ENCODE measurements at places on chromosomes 4 and X.

GRCh38 chr4:128380306-128380705, 92.7 kb upstream of the PGRMC2 start:
- no peak for DNase-seq

DNA sequence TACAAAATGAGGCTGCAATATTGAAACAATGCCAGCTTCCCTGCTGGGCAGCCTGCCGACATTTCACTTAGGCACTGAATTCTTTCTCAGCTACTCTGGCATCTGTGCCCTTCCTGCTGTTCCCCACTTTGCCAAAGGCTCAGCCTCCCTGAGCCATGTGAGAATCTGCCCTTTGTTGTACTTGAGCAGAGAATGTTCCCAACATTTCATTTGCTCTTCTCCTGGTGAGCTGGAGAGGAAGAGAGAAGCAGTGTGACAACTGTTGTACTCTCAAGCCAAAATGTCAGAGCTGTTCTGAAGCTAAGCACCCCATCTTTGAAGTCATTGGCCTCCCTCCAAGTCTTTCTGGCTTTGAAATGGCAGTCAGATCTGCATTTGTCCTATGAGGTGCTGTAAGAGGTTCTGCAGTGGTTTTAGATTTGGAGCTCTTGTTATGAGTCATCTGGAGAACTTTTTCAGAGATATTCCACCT, 32.5 kb downstream of the LANCL3 start:
- no peak for DNase-seq

DNA sequence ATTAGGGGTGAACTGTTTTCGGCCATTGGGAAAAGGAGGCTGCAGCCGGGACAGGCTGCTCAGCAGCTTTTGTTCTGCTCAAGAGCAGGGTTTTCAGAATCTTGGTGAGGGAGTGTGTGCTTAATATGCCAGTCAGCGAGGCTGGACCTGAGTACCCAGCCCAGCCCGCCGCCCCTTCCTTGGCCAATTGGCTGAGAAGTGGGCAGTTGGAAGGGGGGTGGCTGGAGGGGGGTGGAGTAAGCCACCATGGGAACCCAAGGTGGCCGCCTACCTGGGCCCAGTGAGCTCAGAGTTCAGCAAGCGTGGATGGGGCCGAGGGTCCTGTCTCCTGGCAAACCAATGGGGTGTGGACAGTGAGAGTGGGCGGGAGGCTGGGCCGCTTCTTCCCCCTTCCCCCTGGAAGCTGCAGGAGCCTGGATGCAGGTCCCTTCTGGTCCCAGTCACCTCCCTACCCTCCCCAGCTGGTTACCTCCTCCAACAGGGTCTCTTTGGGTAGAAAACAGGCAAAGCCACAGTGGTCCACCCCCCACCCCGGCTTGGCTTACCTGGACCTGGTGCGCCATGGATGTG, 52.5 kb downstream of the SORCS2 start:
- no peak for DNase-seq

DNA sequence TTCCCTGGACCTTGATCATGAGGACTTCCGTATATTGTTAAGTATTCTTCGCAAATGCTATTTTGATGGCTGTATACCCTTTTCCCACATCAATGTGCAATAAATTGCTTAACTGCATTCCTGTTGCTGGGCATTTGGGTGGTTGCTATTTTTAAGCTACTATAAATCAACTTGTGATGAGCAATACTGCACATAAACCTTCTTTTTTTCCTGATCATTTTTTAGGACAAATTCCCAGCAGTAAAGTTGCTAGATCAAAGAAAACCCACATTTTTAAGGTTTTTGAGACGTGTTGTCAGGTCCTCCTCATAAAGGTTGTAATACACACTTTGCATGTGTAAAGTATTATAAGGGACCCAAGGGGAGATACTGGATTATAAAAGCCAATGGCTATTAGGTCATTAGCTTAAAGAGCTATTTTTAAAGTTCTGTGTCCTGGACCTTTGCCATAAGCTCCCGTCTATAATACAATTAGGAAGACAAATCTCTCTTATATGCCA, 35.6 kb downstream of the LIMCH1 start:
- peak; percentile 5 for DNase-seq

- DNase-seq, result no peak
Observed at GRCh38 chrX:103417370-103417769, 41.0 kb downstream of the BEX3 start.

- no peak for DNase-seq
Observed at GRCh38 chr4:129145222-129145730, 49.3 kb downstream of the C4orf33 start.

- no peak for DNase-seq
Observed at GRCh38 chrX:150363561-150364346, 637 bp downstream of the MAMLD1 start.

DNA sequence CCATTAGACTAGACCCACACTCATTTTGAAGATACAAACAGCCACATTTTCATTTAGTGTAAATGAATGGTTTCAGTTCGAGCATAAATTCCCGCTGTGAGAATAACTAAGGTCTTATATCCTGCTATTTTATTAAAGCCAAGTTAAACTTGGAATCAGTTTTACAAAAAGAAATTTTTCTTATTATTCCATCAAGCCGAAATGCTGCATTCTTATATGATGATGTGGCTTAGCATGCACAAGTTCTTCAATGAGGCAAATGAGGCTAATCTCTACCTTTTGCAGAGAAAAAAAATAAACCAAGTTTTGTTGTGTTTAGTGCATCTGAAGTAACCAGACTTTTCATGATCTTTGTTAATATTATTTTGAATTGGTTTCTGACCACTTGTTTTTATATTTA, 953.9 kb upstream of the PCDH10 start:
- no peak for DNase-seq

GRCh38 chr4:4395849-4396627, 9.1 kb downstream of the NSG1 start:
- no peak for DNase-seq

DNA sequence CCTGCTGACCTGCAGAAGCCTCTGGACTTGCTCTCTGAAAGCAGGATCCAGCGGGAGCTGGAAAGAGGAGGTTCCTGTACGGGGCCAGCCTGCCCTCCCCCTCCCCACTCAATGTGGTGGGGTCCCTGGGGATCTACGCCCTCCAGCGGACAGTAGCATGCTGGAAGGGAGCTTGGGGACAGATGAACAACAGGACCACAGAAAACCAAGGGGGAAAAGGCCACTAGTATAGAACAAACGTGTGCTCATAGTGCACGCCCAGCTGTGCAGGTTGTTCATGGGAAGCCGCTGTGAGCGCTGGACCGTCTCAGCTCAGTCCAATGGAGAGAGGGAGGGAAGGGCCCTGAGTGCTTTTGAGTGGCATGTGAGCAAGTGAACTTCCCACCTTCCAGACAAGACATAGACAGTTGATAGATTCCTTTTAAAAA, 15.8 kb downstream of the HMX1 start:
- DNase-seq, result no peak

GRCh38 chr4:145012841-145013240, 85.2 kb downstream of the ANAPC10 start:
- DNase-seq, result peak; percentile 24

DNA sequence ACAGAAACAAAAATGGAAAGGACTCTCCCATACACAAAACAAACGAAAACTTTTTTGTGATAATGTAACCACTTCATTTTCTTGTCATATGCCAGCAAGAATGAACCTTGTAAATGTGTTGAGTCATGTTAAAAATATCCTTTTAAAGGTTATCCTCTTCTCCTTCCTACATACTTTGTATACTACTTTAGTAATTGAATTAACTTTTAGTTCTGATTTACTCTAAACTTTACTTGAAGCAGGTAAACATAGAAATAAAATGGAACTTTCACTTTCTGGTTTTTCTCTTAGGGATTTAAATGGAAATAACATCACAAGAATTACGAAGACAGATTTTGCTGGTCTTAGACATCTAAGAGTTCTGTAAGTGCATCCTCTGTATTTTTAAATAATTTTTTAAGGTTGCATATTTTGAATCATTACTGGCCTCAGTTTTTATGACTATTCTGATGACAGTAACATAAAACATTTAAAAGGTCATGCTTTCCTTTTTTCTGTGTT, 4.7 kb downstream of the SLIT2 start:
- DNase-seq, result no peak

GRCh38 chrX:7582191-7582590, 260.8 kb upstream of the VCX start:
- no peak for DNase-seq

GRCh38 chr4:152424977-152425376, 110.9 kb downstream of the FBXW7 start:
- DNase-seq, result no peak

DNA sequence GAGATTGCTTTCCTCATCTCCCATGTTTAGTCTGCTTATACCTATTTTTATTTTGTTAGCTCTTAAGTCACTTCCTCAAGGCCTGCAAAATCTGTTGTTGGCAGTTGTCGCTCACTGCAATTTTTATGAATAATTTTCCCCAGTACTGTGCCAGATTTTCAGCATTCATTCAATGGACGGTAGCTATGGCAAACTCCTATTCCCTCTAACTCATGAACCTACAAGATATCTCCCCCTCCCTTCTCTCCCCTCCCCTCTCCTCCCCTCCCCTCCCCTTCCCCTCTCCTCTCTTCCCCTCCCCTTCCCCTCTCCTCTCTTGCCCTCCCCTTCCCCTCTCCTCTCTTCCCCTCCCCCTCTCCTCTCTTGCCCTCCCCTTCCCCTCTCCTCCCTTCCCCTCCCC, 160.4 kb downstream of the FRAS1 start:
- no peak for DNase-seq

DNA sequence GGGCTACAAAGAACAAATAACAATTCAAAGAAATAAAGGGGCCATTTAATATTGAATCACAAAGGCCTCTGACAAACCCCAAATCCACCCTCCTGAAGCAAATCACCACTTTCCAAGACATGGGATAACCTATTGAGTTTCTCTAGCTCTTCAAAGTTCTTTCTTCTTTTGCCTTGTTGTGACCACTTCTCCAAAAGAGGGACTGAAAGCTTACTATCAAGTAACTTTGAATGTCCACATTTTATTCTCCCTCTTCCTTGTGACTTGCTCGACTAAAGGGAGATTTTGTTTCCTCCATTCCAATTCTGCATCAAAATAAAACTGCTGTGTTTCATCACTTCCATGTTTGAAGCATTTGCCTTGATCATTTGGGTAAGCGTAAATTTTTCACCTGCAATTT, 166.6 kb upstream of the SLC7A11 start:
- DNase-seq, result no peak

DNA sequence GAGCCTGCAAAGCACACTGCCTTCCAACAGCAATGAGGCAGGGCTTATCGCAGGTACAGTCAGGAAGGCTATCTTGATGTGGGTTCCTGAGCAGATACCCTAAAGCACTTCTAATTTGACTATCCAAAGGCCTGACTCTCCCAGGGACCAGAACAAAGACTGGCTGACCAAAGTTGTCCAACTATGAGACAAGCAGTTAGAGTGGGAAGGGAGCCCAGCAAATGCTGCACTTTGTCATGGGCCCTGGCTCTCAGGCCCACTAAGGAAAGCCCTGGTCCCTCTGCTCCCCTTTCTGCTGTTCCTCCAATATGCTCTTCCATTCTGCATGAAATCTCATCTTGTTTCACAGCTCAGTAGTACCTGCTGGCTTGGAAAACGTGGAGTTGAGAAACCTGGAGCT, 391.0 kb downstream of the RAB28 start:
- DNase-seq, result no peak

GRCh38 chr4:140865253-140866217, 109.3 kb upstream of the TBC1D9 start:
- DNase-seq, result no peak

GRCh38 chr4:113293043-113293560, 243.6 kb downstream of the ANK2 start:
- no peak for DNase-seq

DNA sequence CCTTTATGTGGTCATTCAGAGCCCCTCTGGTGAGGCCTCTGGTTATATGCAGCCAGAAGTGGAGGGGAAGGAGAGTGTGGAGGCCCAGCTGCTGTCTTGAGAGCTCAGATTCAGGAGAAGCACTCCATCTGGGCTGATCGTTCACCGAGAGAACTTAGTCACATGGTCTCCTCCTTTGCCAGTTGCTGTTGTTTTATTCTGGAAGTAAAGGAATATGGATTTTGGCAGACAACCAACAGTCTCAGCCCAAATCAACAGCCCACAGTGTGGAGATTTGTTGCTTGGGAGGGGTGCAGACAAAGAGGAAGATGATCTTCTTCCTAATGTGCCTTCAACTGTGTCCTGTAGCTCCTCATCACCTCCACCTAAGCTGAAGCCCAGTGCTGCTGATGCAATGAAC, 355.4 kb downstream of the ANK2 start:
- no peak for DNase-seq

DNA sequence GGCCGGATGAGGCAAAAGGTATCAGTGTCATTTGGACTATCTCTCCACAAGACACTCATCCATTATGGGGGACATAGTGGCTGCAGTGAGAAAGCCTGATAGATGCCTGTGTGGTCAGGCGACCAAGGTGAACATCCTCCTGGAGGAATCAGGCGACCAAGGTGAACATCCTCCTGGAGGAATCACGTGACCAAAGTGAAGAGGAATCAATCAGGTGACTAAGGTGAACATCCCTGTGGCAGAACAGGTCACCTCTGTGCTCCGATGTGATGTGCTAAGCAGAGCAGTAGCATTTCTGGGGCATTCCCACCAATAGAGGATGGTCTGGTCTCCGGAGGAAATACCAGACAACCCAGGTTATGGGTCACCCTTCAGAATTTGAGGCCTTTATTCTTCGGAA, 44.0 kb downstream of the RNF212 start:
- DNase-seq, result no peak

DNA sequence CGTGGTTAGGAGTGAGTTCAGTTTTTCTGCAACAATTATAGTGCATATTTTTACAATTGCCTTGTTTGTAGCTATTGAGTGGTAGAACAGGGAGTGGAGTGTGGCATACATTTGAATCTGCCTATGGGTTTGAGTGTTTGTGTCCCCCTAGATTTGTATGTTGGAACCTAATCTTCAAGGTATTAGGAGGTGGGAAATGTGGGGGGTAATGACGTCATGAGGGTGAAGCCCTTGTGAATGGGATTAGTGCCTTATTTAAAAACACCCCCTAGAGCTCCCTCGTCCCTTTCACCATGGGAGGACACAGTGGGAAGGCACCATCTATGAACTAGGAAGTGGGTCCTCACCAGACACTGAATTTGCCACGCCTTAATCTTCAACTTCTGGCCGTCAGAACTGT, 819.6 kb downstream of the NLGN4X start:
- no peak for DNase-seq

GRCh38 chr4:10019521-10020051, 1.7 kb downstream of the SLC2A9 start:
- no peak for DNase-seq
